ENCODE measurements at places on chromosomes 4 and X.

DNA sequence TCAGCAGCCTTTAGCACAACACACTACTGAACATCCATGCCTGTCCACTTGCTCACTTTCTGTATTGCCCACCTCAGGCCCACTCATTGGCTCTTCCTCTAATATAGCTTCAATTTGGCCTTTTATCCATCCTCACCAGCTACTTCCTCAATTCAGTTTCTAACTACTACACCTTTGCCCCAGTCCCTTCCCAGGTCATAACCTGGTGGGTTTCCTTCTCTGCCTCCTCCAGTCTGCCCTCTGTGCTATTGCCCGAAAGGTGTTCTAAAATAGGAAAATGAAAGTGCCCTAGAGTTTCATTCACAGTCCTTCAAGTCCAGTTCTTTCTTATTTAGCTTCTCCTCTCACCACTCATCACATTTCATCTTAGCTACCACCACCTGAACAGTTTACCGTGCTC, 23.1 kb downstream of the MOSPD2 start:
- no peak for DNase-seq

- no peak for DNase-seq
Observed at GRCh38 chr4:106079616-106080015, 184.3 kb downstream of the NPNT start.

DNA sequence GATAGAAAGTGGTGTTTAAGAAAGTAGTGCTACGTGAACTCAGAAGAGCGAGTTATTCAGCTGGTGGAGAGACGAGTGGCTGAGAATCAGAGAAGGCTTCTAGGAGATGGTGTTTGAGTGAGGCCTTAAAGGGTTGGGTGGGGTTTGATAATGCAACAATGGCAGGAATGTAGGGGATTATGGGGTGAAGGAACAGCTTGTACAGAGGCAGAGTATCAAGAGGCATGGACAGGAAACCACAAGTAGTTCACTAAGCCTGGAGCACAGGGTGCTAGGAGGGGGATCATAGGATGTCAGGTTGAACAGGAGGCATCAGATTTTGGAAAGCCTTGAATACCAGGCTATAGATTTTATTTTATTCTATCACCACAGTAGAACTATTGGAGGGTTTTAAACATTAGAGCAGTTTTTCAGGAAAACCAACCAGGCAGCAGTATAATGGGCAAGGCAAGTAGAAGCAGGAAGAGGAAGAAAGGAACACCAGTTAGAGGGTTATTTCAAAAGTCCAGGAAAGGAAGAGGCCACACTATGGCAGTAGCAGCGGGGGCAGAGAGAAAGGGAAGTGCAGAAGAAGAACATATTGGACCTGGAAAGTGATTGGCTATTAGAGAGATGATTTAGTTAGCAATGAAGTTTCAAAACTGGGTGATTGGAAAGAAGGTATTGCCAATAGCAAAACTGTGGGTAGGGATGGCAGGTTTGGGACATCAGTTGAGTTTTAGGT, 99.2 kb downstream of the DOCK11 start:
- no peak for DNase-seq

GRCh38 chrX:115609621-115610020, 48.6 kb downstream of the PLS3 start:
- no peak for DNase-seq

- DNase-seq: no peak
Observed at GRCh38 chr4:61556277-61556676, 356.2 kb downstream of the ADGRL3 start.

- no peak for DNase-seq
Observed at GRCh38 chrX:83260288-83260687, 247.8 kb upstream of the POU3F4 start.

DNA sequence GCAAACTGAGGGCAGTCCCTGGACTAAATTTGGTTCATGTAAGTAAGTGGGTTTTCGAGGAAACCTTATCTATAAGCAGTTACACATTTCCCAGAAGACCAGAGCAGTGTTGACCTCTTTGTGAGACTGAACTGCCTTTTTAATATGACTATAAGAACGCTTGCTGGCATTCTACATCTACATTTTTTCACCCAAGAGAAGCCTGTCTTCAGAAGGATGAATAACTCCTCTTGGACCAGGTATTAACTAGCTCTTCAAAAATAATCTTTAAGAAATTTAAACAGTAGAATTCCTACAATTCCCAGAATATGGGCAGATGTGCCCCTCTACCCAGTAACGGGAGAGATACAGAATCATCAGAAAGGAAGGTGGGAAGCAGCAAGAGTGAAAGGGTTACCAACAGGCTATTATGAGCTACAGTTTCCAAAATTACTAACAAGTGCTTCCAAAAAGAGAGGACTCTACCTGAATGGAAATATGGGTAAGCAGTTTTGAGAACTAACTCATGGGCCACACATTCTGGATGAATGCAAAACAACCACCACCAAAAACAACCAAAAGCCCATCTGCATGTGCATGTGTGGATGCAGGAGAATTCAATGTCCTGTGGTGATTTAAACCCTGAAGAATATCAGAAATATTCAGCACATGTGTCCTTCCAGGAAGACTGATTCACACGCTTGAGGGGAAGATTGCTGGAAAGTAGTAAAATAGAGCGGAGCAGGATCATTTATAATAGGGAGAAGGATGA, 17.4 kb downstream of the BBS12 start:
- DNase-seq: no peak

DNA sequence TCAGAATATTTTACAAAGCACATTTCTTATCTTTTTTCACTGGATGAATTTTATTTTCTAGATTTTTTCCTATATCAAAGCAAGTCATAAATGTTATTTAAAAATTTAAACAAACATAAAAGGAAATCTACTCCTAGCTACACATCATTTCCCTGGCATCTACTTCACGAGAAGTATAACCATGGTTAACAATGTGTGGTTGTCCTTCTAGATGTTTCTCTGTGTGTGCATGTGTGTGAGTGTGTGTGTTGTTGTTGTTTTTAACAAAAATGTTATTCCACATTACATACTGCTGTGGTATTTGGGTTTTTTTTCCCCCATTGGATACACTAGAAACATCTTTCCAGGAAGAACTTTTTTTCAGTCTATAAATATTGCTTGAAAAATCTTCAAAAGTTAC, 103.1 kb downstream of the CHIC2 start:
- DNase-seq: no peak

GRCh38 chrX:46831765-46832327, 5.0 kb upstream of the RP2 start:
- DNase-seq: no peak

DNA sequence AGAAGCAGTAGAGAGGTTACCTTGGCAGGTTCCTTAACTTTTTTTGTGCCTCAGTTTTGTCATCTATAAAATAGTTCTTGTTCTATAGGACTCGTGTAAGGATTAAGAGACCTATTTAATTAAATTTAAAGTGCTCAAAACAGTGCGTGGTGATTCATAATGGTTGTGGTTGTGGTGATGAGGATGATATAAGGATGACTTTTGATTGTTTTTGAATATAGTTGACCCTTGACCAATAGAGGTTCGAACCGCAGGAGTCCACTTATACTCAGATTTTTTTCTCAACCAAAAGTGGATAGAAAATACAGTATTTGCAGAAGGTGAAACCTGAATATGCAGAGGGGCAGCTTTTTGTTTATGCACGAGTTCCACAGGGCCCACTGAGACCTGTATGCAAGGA, 14.6 kb downstream of the SMAD1 start:
- no peak for DNase-seq

GRCh38 chrX:78124307-78124706, 15.1 kb downstream of the TAF9B start:
- no peak for DNase-seq

DNA sequence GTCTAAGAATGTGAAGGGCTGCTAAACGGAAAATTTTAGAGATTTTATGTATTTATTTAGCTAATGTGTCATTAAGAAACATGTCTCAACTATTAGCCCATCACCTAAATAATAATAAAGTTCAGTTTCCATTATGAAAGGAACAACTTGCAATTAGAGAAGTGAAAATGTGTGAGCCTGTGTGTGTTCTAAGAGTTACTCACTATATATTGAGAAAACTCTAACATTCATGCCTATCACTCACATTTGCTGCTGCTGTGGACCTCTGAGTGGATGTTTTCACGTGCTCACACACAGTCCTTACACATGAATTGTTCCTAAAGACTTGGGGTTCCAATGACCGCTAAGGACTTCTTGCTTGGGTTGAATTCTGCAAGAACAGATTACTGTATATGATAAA, 364.0 kb downstream of the TMA16 start:
- DNase-seq: no peak

DNA sequence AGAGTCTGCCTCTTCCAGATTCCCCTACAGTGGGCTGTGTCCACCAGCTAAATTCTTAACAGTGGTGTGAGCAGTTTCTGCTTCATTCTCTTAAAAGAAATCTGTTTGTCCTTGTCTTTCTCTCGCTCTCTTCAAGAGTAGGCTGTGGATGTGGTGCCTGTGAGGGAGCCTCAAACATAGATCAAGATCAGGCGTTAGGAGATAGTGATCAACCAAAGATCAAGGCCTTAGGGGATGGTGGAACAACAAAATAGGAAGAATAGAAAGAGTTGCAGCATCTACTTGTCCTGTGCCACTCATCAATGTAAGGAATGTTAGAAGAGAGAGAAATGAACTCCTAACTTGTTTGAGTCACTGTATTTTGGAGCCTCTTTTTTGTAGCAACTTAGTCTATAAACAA, 144.2 kb downstream of the AASDH start:
- no peak for DNase-seq

DNA sequence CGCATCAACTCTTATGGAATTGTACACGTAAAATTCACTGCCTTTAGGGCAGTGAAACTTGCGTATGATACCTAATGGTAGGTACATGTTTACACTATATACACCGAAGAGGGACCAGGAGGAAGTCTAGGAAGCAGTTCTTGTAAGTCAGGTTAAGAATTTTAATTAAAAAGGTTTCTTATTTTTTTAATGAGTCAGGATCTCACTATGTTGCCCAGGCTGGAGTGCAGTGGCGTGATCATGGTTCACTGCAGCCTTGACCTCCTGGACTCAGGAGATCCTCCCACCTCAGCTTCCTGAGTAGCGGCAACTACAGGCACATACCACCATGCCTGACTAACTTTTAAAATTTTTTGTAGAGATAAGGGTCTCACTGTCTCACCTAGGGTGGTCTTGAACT, 6.6 kb downstream of the NUDT9 start:
- no peak for DNase-seq

DNA sequence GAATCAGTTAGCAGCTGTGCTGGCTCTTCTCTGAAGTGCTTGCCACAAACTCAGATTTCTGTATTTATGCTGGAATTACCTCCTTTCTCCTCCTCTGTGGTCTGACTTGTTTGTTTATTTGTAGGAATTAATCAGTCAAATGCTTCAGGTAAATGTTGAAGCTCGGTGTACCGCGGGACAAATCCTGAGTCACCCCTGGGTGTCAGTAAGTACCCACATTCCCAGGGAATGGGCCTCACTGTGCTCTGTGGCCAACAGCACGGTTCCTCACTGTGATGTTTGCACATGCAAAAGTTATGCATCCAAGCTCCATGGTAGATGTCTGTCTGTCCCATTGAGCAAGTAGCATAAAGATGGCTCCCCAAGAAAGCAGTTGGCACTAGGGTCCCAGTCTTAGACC, 169.9 kb downstream of the DCLK2 start:
- DNase-seq: no peak

- no peak for DNase-seq
Observed at GRCh38 chr4:6907658-6908191, 1.9 kb upstream of the TBC1D14 start.

DNA sequence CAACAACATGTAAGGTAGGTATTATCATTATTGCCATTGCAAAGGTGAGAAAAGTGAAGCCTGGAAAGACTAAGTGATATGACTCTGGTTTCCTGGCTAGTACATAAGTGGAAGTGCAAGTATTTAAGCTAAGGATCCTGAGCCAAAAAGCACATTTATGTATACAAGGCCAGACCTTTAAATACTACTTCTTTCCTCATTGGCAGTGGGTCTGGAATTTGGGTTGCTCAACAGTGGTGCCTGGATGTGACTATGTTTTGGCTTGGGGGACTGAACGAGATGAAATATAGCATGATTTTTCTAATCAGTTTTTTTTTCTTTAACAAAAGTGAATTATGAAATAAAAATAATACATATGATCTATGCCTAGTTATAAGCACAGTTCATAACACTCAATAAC, 7.4 kb upstream of the FGF13 start:
- DNase-seq: no peak

DNA sequence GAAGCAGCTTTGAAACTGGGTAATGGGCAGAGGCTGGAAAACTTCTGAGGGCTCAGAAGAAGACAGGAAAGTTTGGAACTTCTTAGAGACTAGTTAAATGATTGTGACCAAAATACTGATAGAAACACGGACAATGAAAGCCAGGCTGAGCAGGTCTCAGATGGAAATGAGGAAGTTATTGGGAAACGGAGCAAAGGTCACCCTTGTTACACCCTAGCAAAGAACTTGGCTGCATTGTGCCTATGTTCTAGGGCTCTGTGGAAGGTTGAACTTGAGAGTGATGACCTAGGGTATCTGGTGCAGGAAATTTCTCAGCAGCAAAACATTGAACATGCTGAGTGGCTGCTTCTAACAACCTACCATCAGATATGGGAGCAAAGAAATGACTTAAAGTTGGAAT, 50.8 kb upstream of the FBXW7 start:
- no peak for DNase-seq

DNA sequence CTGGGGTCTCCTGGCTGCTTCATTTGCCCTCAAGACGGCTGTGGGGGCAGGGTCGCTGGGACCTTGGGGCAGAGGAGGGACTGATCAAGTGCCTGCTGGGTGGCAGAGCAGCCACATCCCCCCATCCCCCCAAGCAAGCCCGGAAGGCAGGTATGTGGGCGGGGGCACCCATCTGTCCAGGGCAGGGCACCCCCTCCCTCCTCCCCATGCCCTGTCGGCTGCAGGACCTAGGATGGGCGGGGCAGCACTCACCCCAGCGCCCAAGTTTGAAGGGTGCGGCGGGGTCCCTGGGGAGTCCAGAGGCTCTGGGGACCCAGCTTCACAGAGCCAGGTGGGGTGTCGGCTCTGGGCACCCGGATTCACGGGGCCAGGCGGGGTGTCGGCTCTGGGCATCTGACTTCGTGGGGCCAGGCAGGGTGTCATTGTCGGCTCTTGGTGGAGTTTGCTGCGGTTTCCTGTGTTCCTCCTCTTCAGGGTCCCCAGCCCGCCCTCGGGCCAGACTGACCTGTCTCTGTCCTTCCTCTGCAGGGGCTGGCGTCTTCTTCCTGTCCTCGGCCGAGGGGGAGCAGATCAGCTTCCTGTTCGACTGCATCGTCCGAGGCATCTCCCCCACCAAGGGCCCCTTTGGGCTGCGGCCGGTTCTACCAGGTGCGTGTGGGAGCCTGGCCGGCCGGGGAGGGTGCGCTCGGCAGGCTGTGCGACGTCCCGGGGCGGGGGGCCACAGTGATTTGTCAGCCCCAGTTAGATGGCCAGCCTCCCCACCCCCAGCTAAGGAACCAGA, 22.1 kb downstream of the DOK7 start:
- no peak for DNase-seq

GRCh38 chr4:119299741-119300100, 22.2 kb downstream of the FABP2 start:
- no peak for DNase-seq

Data from activated T-cell treated with anti-CD3 and anti-CD28 coated beads for 48 hours (primary cell).